ENCODE measurements at places on chromosomes 12 and 14.

DNA sequence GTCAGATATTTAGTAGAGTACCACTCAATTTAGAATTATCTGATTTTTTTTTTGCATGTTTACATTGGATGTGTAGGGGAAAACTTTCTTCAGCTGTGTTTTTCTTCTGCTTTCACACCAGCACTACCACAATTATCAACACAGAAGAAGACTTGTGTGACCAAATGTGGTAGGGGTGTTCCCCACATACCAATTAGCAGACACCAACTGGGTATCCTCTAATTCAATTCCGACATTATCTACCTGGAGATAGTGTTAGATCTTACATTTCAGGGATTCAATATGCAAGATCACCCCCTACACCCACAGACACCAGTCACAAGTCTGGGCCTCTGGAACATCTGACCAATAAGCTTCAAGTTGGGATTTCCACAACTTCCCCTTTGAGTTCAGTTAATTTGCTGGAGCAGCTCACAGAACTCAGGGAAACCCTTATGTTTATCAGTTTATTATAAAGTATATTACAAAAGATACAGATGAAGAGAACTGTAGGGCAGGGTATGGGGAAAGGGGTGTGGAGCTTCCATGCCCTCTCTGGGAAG, 4.1 kb upstream of the KLRG1 start:
- DNase-seq, result no peak

DNA sequence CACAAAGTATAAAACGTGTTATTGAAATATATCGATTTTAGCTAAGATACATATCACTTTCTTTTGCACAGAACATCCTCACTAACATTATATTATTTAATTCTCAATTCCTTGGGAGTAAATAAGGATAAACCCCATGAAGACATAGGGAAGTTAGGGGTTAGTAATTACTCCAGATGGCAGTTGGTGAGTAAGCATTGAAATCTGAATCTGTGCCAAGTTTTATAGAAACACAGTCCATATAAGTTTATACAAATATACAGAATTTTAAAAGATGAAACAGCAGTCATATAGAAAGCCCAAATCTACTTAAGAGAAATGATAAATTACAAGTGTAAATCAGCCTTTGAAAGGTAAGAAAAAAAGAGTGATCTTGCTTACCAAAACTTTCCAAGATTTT, 200.4 kb upstream of the SYT10 start:
- DNase-seq, result no peak

GRCh38 chr14:56809270-56810146, 771 bp downstream of the OTX2 start:
- no peak for DNase-seq

DNA sequence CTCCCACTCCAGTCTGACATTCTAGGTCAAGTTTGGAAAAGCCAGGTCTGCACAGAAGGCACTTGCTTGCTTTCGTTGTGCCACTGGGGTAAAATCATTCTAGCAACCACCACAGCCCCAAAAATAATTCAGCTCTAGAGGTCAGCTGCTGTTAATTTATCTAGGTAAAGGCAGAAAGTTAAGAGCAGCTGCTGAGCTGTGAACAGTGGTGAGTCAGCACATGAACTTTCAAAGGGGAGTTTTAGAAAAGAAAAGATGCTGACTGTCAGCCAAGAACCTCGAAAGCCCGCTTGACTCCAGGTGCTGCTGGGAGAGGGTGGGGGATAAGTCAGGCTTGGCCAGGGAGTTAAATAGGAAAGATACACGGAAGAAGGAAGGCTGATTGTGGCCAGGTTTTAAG, 12.7 kb downstream of the CCDC197 start:
- no peak for DNase-seq

- peak; percentile 11 for DNase-seq
Measured at GRCh38 chr12:122306407-122306806, 40.1 kb upstream of the VPS33A start.

- DNase-seq, result no peak
Measured at GRCh38 chr14:23443881-23444280, 8.4 kb upstream of the MYH7 start.

DNA sequence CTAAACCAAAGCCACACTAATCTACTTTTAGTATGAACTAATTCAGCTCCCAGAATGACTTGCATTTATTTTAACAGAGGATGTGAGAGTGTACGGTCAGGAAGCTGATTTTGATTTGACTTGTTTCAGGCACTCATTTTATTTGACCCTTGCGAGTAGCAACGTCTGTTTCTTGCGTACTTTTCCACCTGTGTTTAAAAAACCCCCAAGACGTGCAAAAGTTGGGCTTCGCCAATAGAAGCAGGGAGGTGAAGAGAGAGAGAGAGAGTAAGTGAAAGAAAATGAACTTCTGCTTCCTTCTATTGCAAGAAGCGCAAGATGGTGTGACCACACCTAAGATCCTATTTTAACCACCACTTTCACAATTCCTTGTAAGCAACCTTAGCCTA, 6.7 kb upstream of the SLC15A4 start:
- DNase-seq, result no peak

DNA sequence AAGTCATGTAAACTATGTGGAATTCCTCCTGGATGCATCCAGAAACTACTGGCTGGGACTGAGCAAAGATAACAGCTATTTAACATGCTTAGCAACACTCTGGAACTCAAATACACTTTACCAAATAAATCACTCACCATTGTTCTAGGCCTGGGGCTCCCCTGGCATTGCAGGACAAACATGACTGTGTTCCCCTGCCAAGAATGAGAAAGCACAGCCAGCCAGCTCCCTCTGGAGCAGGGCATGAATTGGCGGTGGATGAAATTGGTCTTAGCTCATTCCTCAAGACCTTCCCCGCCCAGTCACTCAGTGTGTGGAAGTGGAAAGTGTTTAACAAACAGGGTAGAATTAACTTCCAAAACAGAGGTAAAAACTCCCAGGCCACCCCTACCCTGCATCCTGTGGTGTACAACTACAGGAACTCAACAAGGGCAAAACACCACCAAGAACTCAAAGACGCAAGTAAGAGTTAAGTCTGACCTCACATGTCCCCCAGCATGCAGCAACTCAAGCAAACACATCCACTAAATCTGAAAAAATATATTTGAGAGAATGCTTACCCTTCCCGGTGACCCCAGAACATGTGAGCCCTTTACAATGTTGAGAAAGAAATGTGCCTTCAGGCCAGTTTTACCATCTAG, 58.4 kb upstream of the BDKRB2 start:
- DNase-seq, result peak; percentile 46

DNA sequence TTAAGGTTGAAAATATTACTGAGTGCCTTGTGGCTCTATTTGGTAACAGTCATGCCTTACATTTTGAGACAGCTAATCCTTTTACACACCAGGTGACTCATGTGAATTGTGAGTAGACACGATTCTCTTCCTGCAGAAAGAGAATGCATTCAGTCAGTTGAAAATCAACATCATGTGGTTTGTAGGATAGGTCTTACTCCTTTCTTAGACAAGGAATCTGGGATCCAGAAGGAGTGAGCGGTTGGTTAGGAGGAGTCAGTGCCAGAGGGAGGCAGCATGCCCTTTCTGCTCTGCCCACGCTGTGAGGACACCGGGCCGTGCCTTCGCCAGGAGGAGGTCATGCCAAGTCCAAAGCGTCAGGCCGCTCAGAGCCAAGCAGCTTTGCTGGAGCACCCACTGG, 47.6 kb downstream of the TRAF3 start:
- peak; percentile 51 for DNase-seq

- peak; percentile 59 for DNase-seq
Measured at GRCh38 chr12:52443966-52444365, 8.0 kb downstream of the KRT6B start.

DNA sequence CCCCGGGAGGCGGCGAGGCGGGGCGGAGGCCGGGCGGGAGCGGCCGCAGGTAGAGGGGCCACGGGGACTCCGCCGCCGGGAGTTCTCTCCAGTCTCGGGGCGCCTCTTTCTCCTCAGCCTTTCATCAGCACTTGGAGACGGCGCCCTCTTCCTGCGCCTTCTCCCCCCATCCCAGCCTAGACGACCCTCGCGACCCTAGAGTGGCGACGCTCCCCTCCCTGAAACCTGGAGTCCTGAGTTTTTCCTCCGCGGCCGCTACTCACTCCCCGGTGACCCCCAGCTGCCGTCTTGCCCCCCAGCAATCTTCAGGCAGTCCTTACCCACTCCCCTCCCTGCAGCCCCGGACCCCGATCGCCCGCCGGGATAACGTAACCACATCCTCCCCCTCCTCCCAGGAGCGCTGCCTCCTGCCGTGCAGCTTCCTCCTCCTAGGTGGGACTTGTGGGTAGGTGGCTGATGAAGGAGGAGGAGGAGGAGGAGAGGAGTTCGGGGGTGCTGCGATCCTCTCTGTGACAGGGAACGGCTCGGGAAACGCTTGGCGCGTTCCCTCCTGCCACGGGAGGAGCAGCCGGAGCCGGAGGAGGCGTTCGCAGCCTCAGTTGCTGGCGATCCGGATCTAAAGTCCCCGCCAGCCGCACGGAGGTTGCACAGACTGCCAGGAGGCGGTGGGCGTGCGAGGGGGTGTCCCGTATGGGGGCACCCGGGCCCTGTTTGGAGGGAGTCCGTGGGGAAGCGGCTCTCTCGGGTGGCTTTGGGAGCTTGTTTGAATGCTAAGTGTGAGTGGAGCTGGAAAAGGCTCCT, 891 bp downstream of the PLEKHA5 start:
- no peak for DNase-seq

All from trophoblast cell (in vitro differentiated cells and primary cell).